Right hindlimb (tissue), 1 donor: ENCODE measurements at places on chromosomes 13 and 19.
A peak's percentile ranks its signal among the peaks of the same experiment; 100 is the strongest.

- no peak for DNase-seq
These were observed 18.1 kb upstream of the GTF3A start for GRCh38 chr13:27406178-27406939.

GRCh38 chr19:51124729-51125128 is at the start of gene SIGLEC9:
Gene SIGLEC9, plus strand, starts transcription at chr19:51124906. Its CDS starts 69 bp downstream, at chr19:51124975.
- DNase-seq, result peak; percentile 37

GRCh38 chr13:34523406-34523805 is 418.7 kb upstream of the NBEA start:
- no peak for DNase-seq

DNA sequence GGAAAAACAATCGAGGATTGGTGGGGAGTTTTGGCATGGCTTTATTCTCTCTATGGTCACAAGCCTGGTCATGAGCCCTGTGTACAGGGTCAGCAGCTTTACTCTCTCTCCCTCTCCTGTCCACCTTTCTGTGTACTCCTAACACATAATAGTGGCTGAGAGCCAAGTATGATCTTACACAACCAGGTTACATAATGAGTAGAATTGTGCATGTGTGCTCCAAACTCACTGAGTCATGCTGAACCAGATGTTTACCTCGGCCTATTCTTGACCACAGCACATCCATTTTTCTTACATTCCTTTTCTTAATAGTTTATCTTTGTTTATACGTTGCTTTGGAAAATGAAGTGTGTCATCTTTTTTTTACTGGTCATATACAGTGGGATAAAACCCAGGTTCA is 53.1 kb downstream of the ZNF254 start:
- no peak for DNase-seq

GRCh38 chr19:1811472-1811894 is 593 bp downstream of the ATP8B3 start:
- no peak for DNase-seq

DNA sequence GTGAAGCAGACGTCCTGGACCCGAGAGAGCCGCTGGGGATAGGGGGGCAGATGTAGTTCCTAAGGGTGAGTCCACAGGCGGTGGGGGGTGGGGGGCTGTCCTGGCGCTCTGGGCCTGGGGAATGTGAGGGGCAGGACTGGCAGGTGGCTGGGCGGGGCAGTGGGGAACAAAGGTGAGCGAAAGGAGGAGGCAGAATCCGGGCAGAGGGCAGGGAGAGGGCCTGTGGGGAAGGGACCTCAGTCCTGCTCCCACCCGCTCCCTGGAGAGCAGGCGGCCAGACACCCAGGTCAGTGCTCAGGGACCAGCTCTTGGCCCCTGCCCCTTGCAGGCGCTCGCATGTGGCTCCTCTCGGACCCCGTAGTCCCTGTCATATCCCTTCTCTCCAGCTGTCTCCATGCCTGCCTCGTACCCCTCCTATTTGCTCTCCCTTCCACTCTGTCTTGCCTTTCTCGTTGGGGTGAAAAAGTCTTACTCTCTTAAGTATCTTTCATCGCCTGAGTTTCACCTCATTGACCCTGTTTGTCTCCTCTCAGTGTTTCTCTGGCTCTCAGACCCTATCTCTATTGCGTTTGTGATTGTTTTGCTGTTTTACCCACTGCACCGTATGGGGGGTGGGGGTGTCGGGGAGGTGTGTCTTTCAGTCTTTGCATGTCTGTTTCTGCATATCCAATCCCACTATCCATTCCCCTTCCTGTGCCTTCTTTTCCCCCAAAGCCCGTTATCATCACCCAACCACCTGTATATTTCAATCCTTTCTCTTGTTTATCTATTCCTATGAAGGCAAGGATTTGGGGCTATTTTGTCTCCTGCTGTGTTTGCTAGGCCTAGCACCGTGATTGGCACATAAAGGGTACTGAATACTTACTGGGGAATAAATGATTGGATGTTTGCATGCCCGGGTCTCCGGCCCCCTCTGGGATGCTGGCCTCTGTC is 5.8 kb downstream of the SPHK2 start:
- peak; percentile 27 for DNase-seq

DNA sequence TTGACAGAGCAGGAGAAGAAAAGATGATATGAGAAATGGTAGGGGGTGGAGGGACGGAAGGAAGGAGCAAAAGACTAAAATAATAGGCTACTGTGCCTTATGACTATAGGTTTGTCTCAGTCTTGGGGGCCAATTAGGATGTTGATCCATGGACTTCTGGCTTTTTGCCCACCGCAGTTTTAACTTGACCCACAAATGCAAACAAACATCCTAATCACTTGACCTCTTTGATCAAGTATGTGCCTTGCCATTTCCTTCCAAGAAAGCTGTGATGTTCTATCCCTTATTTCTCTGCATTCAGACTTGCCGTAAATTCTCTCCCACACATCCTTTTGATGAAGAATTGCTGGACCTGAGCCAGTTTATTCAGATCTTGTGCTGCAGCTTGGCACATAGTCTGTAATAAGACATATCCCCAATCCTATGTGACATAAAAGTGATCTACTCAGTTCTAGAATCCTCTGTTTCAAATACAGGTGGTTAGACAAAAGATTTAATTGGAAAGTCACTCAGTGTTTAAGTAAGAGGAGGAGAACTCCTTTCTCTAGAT is 62.8 kb downstream of the TPT1 start:
- no peak for DNase-seq

GRCh38 chr13:50969691-50970090 is 60.1 kb downstream of the RNASEH2B start:
- no peak for DNase-seq

DNA sequence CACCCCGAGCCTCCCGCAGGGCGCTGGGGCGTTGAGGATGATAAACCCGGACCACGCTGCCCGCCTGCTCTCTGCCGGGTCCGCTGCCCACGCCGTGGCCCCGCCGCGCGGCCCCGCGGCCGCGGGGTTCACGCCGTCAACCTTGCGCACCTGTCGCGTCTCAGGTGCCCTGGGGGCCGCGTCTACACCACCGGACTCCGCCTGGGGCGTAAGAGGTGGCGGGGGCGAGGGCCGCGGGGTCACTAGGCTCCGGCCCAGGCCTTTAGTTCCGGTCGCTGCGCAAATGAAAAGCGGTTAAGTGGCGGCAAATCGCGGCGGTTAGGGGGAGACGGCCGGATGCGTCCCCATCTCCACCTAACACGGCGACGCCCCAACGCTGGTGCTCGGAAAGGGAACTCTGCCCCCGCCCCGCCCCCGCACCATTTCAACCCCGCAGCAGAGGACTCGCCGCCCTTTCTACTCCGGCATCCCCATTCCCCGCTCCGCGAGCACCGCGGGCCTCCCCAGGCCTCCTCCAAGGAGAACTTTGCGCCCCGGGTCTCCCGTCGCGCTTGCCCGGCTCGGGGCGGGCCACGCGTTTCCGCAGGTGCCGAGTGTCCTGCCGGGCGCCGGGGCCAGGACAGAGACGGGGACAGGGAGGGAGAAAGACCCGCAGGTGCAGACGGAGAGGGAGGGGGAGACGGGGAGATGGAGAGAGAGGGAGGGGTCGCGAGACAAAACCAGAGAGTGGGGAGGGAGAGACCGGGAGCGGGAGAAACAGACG is 4.3 kb downstream of the ONECUT3 start:
- DNase-seq, result no peak

GRCh38 chr13:60679131-60679530 is 282.1 kb downstream of the TDRD3 start:
- DNase-seq, result no peak

DNA sequence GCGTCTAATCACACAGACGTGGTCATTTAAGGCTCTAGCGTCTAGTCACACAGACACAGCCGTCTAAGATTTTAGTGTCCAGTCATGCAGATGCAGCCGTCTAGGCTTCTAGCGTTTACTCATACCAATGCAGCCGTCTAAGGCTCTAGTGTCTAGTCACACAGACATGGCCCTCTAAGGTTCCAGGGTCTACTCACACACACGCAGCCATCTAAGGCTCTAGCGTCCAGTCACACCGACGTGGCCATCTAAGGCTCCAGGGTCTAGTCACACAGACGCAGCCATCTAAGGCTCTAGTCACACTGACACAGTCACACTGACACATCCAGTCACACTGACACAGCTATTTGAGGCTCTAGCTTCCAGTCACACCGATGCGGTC is 55.7 kb downstream of the KLF2 start:
- DNase-seq, result no peak

GRCh38 chr19:456547-457110 is 4.2 kb downstream of the SHC2 start:
- no peak for DNase-seq

DNA sequence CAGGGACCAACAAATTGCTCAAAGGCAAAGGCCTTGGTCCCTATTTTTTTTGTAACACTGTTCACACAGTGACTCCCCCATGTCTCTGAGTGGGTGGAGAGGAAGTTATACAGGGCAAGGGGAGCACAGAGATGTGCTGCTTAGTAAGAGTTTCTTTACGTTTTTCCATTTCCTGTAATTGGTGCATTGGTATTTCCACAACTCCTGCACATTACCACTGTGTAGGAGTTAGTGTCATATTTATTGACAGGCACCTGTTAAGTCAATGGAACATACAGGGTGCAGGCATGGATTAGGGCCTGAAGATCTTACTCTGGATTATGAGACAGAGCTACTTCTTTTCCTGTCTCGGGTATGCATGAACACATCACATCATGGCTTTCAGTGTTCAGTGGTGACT is 45.2 kb downstream of the SOX21 start:
- DNase-seq, result no peak

DNA sequence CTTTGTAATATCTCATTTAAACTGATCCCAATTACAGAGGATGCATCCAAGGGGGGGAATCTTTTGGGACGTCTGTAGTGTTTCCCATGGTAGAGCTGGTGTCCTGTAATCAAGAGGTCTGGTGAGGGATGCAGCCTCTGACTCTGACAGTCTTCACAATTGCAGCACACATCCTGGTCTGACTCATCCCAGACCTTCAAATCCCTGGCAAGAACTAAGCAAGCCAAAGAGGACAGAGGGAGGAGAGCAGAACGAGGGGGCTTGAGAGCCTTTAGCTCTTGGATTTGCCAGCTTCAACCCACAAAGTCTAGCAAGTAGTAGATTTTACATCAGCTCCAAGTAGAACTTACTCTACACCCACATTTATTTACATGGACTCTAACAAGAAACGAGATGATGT is 17.3 kb upstream of the FCGBP start:
- DNase-seq, result no peak

- no peak for DNase-seq
These were observed 416 bp upstream of the DOCK9 start for GRCh38 chr13:98978280-98978679.

DNA sequence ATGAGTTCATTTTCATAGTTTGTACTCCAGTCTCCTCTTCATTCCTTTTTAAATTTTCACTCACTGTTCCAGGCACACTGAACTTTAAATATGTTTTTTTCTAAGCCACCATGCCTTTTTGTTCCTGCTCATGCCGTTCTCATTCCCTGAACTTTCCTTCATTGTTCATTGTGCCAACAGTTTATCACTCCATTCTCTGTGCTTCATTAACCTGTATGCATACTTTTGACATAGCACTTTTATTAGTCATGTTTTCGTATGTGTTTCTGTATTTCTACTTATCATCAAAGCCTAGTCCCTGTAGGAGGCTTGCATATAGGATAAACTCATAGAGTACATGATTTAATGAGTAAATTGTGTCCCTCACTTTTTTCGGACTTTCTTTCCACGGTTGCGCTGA is 65.3 kb downstream of the PCDH20 start:
- no peak for DNase-seq

DNA sequence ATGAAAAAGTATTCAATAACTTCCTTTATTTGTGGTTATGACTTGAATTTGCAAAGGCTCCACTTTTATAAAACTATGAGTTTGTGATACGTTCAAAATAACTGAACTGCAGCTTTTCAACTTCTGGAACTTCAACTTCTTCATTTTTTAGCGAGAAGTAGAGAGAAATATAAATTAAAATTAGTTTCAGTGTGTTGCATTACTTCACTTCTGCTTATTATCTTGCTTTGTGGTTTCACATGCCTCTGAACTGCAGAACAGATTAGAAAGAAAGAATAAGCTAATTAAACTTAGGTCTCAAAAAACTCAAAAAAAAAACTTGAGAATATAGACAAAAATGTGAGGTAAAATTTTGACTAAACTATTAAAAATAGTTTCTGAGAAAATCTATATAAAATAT is 1073.4 kb downstream of the PCDH17 start:
- DNase-seq, result no peak

DNA sequence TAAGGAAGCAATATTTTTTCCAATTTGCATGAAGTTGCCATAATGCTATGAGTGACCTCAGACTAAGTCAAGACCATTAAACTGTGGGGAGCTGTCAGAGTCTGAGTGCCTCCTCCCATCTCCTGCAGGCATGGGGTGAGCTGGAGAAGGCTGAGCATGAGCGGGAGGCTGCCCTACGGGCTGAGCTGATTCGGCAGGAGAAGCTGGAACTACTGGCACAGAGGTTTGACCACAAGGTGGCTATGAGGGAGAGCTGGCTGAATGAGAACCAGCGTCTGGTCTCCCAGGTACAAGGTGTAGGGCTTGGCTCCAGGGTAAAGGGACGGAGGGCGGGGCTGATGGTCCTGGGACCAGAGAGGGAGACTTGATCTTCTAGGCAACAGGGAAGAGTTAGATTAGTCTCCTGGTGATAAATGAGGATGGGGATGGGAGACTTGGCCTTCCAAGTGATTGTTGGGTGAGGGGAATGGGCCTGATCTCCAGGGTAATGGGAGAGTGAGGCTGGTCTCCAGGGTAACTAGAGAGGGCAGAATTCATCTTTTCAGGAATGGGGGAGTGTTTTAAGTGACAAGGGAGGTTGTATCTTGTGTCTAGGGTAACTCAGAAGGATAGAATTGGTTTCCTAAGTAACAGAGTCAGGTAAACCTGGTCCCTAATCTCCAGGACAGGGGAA is 36.0 kb downstream of the SPTBN4 start:
- DNase-seq, result no peak
